ENCODE measurements at places on chromosomes 2 and 18.

DNA sequence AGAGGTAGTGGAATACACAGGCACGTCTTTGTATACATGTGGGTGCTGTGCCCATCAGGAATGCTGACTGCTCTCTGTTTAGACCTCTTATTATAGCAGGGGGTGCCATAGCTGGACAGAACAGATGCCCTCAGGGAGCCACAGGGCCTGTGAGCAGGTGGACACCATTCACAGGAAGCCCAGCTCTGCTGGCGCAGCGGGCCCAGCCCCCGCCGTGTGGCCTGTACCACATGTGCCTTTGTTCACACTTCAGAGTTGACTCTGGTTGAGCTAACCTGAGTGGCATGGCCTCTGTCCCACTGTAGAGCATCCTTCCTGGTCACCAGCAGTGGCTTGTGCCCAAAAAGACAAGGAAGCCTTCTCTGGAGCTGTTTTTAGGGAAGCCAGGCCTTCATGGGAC is 730.9 kb upstream of the ID2 start:
- no peak for DNase-seq

DNA sequence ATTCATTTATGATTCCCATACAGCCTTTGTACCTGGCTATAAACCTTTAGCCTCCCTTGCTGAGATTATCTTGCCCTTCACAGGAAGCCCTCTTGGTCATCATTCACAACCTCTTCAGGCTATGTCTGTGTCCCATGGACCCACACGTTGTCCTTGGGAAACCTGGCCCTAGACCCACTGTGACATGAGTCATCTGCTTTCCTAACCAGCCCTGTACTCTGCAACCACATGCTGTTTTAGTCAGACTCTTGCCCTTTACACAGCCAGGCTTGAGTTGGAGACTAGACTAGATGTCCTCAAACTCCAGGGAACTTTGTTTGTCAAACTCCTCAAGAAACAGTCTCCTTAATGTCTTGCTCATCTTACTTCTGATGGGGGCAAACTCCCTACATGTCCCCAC is 229.3 kb upstream of the ZSWIM2 start:
- DNase-seq = peak; percentile 20

DNA sequence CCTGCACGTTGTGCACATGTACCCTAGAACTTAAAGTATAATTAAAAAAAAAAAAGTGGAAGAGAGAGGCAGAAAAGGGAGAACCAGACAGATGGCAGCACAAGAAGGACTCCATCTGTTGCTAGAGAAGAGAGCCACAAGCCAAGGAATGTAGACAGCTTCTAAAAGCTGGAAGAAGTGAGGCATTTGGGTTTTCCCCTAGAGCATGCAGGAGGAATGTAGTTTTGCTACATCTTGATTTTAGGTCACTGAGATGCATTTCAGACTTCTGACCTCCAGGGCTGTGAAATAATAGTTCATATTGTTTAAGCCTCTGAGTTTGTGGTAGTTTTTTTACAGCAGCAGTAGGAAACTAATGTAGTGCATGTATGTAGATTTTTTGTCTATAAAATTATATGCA is 46.0 kb downstream of the CAVIN2 start:
- DNase-seq = no peak

- no peak for DNase-seq
Measured at GRCh38 chr2:154704991-154705390, 6.5 kb downstream of the KCNJ3 start.

- no peak for DNase-seq
Measured at GRCh38 chr2:217199255-217199630, 339.4 kb upstream of the TNP1 start.

DNA sequence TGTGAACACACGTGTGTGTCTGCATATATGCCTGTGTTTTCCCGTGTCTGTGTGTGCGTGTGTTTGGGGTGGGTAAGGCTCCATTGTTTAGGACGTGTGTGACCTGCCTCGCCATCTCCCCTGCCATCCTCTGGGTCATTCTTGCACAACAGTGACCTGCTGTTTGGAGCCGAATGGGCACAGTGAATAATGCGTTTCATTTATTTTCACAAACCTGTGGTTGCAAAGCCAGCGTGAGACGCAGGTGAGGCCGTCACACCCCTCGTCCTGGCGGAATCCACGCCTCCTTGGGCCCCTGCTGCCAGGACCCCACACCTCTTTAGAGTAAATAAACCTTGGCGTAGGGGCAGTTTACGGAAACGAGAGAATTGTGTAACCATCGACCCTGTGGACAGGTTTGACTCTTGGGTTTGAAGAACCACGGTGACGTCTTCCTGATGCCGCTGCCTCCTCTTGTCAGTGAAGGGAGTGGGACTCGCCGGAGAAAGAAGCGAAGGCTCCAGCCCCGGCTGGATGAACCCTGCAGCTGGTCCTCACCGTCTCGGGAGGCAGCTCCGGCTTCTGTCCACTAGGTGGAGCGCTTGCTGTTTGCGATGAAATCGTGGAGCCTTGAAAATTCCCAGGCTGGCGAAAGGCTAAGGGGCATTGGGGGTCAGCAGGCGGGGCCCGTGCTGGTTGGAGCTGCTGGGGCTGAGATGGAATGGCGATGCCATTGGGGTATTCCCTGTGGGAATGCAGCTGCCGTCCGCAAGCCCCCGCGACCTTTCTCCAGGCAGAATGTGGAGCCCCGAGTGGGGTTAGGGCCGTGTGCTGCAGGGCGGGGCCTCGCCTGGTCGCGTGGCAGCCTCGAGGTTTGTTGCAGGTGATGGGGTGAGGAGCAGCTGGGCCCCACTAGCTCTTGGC is 81.1 kb downstream of the RTP5 start:
- DNase-seq = peak; percentile 70

DNA sequence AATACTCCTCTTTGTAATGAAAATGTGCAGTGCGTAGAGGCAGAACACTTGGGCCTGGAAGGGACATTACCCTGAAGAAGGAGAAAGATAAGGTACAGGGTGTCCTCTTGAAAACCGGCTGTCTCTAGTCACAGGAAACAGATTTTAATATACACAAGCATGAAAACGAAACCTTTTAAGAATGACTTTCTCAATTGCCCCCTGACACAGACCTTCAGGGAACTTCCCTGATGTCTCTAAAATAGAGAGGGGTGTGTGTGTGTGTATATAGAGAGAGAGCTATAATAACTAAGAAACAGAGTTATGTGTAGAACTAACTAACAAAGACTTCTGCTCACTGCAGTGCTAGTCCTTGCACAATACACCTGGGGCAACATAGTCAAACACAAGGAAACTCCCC is 780.0 kb downstream of the CNTNAP5 start:
- no peak for DNase-seq

GRCh38 chr2:11292464-11293255 is 51.8 kb downstream of the ROCK2 start:
- DNase-seq = no peak

- peak; percentile 28 for DNase-seq
Measured at GRCh38 chr2:74199871-74200305, 1.5 kb downstream of the MTHFD2 start.

DNA sequence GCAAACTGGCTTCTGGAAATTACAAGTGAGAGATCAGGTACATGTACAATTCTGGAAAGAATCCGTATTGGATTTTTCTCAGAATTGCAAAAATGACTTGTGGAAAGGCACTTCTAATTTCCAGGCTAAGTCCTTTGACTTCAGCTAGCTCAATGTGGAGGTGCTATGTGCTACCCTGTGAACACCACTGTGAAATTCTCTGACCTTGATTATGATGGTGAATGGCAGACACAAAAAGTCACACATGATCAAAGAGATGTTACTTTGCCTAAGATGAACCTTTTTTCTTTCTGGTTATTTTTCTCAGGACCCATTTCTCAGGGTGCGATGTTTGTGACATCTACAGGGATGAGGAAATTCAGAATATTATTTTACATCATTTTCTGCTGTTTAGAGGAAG is 856.6 kb upstream of the VRK2 start:
- DNase-seq = no peak

- no peak for DNase-seq
Measured at GRCh38 chr18:76993573-76993972, 139.0 kb downstream of the MBP start.

DNA sequence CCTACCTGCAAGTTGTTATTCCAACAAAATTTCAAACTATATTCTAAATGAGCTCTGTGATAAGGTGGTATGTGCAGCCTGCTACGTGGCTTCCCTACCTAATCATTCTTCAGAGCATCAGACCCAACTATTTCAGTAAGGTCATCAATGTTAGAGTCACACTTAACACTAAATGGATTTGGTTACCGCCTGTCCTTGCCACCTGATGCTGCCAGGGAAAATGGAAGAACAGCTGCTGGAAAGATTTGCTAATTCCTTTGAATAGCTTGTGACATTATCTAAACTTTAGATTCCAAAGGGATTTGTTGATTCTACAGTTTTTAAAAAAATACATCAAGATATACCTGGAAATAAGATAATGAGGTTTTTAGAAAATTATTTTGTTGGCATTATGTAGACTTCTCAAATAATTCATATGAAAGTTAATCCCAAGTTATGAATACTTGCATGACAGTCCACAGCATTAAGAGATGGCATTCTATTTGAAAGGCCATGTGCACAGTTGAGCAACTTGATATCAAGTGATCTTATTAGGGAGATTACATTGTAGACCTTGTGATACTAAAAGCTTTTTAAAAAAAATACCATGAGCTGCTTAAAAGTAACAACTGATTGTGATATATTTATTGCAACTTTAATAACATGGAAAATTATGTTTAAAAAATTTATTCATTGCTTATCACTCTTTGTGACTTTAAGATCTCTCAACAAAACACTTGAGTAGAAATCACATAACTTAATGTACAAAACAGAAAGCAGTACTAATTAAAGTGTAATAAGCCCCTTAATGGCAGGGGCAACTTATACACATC is 98.3 kb upstream of the UGP2 start:
- DNase-seq = no peak

DNA sequence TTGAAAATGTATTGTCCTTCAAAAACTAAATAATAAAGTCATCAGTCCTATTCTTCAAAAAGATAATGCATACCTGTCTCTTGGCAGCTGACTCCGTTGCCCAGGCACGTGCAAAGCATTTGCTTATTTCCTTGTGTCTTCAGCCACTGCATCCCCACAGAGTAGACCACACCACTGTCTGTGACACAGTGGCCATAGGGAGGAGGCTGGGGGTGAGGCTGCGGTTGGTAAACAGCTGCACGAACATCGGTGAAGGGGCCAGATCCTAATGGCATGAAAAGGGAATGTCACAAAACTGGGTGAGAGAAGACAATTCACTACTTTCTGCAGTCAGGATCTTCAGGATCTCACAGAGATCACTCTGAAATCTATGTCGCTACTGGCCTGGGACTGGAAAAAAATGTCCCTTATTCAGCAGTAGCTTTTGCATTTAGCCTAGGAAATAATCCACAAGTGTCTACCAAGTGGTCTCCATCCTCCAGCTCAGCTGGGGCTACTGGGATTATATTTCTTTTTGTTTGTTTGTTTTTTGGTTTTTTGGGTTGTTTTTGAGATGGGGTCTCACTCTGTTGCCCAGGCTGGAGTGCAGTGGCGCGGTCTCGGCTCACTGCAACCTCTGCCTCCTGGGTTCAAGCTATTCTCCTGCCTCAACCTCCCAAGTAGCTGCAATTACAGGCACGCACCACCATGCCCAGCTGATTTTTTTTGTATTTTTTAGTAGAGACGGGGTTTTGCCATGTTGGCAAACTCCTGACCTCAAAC is 10.7 kb downstream of the FN1 start:
- no peak for DNase-seq

- DNase-seq = no peak
Measured at GRCh38 chr2:38722271-38723061, 28.7 kb downstream of the SRSF7 start.

- no peak for DNase-seq
Measured at GRCh38 chr2:64008434-64009009, 10.7 kb downstream of the VPS54 start.

- no peak for DNase-seq
Measured at GRCh38 chr2:138716183-138716582, 64.0 kb downstream of the NXPH2 start.

DNA sequence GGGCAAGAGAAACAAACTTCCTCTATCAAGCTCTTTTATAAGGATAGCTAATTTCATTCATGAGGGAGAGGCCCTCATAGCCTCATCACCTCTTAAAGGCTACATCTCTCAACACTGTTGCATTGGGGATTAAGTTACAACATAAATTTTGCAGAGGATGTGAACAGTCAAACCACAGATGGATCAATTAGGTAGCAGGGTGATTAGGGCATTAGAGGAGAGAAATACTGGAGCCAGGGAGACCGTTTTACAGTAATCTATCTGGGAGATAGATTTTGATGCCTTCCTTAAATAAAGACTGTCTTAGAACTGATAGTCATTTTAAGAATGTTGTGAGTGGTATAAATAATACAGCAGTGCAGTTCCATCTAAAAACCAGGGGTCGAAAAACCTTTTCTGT is 258.9 kb downstream of the DCC start:
- peak; percentile 17 for DNase-seq

- DNase-seq = no peak
Measured at GRCh38 chr2:60717691-60718090, 38.4 kb upstream of the PAPOLG start.

DNA sequence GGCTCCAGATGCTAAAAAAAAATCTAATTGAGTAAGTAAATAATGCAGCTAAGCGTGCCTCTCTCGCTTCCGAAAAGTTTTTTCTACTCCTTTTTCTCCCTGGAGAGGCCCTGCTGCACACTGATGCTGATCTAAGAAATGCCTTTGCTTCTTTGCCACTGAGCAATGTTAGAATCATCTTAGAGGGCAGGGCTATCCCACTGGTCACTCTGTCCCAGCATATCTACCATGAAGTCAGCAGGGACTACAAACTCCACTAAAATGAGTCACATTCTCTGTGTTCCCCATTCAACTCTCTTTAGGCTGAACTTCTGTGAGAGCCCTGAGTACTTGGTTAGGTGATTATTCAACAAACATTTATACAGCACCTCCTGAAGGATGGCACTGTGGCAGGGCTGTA is 127.6 kb upstream of the LYPD1 start:
- DNase-seq = no peak

DNA sequence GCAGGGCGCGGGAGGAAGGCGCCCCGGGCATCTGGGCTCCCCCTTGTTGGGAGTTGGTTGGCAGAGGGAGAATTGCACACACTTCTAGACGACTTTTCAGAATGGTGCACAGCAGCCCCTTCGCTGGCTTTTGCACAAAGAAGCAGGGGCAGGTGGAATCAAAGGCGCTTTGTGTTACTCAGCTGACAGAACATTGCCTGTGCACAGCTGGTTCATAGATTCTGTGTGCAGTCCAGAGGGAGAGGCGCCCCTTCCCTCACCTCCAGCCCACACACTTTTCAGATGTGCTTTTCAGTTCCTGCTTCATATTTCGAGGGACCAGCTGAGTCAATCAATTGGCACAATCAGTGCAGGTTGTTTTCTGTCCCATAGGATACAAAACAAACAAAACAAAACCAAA is 348.4 kb upstream of the RAB12 start:
- DNase-seq = no peak

- no peak for DNase-seq
Measured at GRCh38 chr18:10757946-10758345, 232.1 kb downstream of the NAPG start.

- DNase-seq = peak; percentile 87
Measured at GRCh38 chr18:24051031-24051947, 36.7 kb downstream of the TTC39C start.

Data from DMS53 (cell line).